ENCODE measurements at places on chromosomes 16 and 17.

- DNase-seq, result no peak
Measured at GRCh38 chr17:2363851-2364762, 26.8 kb downstream of the SGSM2 start.

DNA sequence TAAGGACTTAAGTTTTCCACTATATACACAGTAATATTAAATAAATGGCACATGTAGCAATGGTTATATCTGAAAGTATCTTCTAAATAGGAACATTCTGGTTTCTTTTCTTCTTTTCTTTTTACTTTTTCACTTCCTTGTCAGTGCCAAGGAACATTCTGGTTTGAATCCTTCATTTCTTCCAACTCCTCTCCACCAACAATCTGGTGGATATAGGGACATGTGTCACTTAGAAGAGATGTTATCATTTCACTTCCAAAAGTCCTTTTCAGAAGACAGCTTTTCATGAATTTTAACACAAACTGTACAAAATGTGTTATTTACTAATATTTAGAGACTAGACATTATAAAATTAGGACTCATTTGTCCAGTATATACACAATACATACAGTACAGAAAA, 7.9 kb upstream of the GOT2 start:
- DNase-seq, result no peak

- no peak for DNase-seq
Measured at GRCh38 chr17:48526608-48527546, 3.9 kb downstream of the HOXB1 start.

DNA sequence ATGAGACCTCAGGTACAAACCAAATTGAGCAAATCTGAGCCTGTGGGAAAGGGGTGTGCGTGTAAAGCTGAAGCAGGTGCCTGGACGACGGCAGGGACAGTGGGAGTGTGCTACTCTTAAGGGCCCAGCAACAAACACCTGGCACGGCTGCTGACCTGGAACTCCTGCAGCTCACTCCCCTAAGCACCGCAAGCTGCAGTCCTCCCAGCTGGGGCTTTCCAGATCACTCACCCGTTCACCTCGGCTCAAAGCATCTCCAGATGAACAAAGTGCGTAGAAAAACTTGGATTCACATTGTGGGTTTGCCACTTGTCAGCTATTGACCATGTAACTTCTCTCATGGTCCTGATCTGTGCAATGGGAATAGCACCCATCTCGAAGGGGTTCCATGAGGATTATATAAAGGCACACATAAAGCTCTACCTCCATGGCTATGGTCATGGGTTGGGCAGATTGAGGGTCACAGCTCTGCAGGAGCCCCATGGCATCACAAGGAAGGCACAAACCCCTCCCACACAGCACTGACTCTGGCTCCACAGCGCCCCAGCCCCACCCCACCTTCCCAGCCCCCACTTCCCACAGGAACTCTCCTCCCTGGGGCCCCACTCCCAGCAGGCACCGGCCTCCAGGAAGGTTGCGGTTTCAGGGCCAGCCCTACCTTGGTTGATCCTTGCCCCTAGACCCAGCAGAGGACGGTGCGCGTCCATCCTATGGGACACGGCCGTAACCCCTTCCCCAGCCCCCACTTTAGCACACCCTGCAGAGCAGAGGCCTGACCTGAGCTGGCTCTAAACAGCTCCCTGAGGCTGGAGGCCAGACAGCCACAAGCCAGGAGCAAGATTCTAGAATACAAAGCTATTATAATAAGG, 21.9 kb downstream of the ST3GAL2 start:
- DNase-seq, result no peak

DNA sequence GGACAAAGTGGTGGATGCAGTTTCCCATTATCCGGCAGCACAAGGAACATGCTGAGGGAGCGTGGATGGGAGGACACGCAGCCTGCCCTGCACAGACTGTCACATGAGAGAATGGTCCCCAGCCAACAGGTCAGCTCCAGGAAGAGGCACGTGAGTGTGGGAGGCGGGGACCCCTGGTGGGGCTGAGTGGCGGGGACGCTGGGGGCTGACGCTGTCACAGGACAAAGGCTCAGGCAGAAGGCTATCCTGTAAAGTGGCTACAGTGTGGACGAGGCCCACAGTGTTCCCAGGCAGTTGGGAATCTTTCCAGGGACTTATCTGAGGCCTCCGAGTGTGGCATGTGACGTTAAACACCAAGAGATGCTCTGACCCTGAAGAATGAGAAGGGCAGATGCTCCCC, 30.4 kb downstream of the MBTPS1 start:
- no peak for DNase-seq

GRCh38 chr17:59830846-59831486, 61.8 kb downstream of the TUBD1 start:
- DNase-seq, result no peak

DNA sequence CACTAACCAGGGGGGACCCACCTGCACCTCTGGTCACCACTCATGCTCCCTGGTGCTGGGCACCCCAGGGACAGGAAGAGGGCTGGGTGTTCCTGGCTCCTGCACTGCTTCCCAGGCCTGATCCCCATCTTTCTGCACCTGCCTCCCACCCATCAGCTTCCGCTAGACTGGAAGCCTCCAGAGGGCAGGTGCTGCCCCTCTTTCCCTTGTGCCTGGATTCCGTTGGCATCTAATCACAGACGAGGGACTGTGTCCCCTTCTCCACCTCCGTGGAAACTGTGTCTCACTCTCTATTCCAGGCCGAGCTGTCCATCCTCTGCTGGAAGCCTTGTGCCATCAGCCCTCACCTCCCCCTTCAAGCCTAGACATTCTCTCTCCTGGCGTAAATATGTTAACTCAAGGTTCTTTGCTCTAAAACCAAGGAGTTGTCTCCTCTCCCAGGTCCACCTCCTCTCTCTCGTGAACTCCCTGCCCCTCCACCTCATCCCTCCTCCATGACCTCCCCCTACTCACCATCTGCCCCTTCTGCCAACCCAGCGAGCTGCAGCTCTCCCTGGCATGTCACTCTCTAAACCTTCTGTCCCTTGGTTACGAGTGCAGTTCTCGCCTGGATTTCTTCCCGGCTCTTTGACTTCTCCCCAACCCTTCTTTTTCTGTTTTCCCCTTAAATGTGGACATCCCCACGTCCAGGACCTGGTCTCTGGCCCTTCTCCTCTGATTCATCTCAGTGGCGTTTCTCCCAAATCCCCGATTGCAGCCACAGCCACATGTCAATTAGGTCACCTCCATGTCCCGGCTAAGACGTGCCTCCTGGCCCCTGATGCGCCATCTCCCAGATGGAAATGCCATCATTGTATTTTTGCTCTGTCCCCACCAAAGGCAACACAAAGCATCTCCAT, 107.7 kb downstream of the SEC14L1 start:
- DNase-seq, result no peak

- DNase-seq, result no peak
Measured at GRCh38 chr16:1357906-1358566, 6.3 kb downstream of the GNPTG start.

DNA sequence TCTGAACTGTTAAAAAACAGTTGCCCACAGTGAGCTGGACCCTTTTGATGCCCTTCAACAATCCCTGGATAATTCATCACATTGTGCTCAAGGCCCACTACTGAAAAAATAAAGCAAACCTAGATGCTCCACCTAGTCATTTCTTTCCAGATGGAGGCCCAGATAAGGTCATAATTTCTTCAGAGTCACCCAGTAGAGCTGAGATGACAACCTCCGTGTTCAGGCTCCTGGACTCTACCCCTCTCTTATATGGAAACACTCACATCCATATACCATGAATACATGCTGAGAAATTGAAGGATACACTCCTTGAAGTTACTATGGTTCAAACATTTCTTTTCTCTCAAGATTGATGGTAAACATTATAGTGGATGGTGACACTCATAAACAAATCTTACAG, 2.7 kb upstream of the ABCA3 start:
- no peak for DNase-seq

DNA sequence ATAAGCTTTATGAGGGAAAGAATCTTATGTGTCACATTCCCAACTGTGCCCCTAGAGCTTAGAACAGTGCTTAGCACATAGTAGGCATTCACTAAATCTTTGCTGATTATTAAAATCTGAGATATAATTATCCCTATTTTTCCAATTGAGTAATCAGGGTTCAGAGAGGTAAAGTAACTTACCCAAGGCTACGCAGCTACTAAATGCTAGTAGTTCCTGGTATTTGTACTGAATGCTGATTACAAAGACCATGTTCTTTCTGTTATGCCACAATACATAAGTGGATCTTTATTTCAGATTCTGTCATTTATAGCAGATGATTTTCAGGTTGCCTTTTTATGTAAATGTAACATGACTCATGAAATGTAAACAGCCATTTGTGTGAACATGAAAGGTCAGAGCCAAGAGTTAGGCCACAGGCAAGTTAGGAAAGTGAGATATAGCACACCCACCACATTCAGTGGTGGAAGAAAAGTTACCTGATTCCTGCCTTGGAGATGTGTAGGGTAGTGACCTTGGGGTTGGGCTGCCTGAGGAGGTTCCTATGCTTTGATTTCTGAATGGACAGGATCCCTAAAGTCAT, 77.2 kb downstream of the FTO start:
- DNase-seq, result no peak

DNA sequence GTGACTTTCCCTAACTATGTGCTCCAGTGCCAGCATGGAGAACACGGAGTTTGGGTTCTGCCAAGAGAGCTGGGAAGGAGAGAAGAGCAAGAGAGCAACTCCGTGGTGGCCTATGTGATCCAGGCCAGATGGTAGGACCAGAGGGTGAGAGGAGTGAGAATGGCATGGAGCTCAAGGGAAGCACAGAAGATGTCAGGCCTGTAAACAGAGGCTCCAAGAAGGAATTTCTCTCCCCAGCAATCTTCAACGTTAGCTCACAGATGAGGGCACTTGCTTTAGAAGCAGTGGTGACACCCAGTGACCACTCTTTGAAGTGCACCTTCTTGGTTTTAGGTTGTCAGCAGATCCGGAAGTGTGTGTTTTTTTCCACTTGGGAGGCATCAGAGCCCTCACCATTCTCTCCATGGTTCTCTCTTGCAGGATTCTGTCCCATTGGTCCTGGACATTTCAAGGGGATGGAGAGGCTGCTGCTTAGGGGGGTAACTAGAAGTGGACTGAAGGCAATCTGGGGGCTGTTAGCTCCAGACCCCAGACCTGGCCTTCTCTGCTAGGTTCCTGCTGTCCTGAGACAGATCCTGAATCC, 18.1 kb upstream of the TMEM98 start:
- peak; percentile 39 for DNase-seq

DNA sequence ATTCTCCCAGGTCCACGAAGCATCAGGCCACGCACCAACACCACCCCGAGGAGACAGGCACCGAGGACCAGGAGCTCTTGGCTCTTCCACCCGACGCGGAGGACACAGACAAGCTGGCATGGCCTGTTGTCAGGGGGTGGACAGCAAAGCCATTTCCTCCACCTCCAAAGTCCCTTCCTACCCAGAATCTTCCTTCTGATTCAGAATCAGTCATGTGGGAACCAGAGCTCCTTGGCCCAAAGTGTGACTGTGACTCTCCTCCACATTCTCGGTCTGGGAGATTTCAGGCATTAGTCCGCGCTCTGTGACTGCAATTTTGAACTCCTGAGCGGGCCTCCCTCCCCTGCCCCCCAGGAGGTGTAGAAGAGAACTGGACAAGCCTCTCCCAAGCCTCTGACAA, 9.2 kb downstream of the DNAH17 start:
- no peak for DNase-seq

GRCh38 chr16:5412731-5413130, 315.1 kb upstream of the EEF2KMT start:
- no peak for DNase-seq

GRCh38 chr17:10681866-10682446, 15.4 kb downstream of the SCO1 start:
- peak; percentile 84 for DNase-seq

DNA sequence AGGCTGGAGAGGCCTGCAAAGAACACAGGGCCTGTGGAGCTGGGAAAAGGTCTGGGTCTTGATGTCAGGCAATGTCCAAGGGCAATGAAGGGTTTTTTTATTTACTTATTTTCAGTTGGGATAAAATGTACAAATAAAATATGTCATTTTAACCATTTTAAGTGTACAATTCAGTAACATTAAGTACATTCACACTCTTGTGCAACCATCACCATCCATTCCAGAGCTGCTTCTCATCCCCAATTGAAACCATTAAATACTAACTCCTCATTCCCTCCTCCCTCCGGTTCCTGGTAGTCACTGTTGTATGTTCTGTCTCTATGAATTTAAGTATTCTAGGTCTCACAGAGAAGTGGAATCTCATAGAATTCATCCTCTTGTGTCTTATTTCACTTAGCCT, 444.7 kb downstream of the HS3ST3B1 start:
- DNase-seq, result no peak

DNA sequence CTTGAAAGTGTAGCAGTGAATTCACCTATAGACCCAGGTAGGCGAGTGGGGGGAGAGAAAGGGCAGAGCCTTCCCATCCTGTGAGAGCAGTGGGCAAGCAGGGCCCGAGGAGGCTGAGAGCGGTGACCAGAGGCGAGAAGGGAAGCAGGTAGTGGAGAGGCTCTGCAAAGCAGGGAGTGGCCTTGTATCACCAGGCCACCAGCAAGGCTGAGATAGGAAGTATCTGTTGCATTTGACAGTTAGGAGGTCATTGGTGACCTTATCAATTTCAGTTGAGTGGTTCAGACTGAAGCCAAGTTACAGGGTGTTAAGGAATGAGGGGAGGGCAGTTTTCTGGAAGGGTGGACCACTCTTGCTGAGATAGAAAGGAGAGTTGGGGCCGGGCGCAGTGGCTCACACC, 10.7 kb upstream of the HSD3B7 start:
- no peak for DNase-seq

GRCh38 chr16:9446471-9447194, 355.2 kb downstream of the HAPSTR1 start:
- no peak for DNase-seq

Data from HS-27A (cell line).